ENCODE measurements at places on chromosomes 5 and 9.

- no peak for DNase-seq
These were observed 28.1 kb upstream of the PIK3R1 start for GRCh38 chr5:68187268-68188055.

DNA sequence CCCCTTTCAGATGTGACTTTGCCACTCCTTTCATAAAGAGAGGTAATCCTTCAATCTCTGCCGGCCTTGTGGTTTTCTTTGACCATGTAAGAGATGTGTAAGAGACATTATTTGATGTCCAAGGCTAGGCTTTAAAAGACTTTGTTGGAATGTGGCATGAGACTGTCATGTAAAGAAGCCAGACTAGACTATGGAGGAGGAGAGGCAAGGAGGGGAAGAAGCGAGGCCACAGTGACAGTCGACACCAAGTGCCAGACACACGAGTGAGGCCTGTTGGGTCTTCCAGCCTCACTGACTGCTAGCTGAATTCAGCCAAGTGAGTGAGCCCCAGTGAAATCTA is 1013.3 kb downstream of the MAT2B start:
- no peak for DNase-seq

DNA sequence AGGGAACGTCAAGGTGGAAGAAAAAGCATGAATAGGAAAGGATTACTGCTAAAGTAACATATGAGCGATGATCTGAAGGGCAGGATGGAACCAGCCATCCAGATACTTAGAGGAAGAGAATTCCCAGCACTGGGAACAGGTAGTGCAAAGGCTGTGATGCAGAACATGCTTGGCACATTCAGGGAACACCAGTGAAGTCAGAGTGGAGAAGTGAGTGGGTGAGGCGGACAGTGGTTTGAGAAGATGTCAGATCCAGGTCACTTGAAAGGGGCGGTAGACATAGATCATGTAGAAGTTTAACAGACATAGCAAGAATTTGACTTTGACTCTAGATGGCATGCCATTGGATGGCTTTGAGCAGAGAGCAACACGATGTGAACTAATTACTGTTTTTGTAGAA is 374.2 kb downstream of the PDE4D start:
- no peak for DNase-seq

GRCh38 chr5:143248822-143249579 is 154.5 kb downstream of the NR3C1 start:
- DNase-seq = no peak

DNA sequence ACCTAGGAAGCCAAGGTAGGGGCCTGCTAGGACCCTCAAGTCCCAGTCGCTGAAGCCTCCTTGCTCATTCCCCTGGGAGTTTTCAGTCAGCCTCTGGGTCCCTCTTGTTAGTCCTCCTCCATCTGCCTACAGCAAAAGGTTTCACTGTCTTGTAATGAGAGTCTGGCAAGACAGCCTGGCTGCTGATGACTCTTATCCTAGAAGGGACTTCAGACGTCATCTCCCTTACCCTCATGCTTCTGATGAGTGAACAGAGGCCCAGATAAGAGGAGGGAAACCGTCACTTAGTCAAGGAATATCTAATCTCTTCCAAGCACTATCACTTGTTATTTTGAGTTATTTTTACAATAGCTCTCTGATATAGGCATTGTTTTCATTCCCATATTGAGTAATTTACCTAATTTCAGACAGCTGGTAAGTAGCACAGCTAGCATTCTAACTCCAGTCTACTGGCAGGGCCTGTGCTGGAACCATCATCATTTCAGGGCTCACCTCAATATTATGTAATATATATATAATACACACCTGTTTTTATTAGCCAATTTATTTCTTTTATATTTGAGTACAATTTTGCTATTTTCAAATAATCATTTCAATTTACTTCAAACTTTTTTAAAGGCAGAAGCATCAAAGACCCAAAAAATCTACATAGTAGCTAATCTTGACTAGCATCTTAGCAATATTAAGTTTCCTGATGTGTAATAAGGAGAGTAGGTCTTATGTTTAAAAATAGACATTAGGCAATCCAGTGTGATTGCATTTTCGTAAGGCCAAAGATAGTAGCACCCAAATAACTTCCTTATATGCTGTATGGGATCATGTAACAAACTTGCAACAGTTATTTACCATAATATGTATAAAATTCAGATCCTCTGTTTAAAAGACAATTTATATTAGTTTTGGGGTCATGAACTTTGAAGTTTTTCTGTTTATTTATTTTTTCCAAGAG is 7.9 kb downstream of the CMYA5 start:
- peak; percentile 89 for DNase-seq

DNA sequence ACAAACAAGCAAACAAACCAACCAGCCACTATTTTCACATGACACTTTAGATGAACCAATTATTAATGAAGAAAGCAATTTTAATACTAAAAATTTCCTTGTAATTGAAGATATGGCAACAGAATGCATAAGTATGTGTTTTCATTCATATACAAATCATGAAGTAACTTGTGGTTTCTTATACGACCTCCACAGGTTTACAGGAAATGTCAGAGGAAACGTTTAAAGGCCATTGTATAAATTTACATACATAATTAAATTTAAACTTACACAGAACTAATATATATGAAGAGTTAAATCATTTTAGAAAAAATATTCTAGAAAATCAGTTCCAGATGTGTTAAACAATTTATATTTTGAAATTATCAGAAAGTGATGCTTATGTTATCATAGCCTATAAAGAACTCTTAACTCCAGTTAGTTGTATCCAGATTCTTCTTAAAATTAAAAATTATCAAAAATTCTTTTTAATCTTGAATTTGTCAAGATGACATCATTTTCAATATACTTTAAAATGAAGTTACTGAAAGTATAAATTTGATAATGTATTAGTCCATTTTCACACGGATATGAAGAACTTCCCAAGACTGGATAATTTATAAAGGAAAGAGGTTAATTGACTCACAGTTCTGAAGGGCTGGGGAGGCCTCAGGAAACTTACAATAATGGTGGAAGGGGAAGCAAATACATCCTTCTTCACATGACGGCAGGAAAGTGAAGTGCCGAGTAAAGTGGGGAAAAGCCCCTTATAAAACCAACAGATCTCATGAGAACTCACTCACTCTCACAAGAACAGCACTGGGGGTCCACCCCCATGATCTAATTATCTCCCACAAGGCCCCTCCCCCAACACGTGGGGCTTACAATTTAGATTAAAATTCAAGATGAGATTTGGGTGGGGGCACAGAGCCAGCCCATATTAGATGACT is 192.0 kb downstream of the PIK3R1 start:
- DNase-seq = no peak

- DNase-seq = peak; percentile 96
These were observed 97.9 kb downstream of the SV2C start for GRCh38 chr5:76180814-76181805.

DNA sequence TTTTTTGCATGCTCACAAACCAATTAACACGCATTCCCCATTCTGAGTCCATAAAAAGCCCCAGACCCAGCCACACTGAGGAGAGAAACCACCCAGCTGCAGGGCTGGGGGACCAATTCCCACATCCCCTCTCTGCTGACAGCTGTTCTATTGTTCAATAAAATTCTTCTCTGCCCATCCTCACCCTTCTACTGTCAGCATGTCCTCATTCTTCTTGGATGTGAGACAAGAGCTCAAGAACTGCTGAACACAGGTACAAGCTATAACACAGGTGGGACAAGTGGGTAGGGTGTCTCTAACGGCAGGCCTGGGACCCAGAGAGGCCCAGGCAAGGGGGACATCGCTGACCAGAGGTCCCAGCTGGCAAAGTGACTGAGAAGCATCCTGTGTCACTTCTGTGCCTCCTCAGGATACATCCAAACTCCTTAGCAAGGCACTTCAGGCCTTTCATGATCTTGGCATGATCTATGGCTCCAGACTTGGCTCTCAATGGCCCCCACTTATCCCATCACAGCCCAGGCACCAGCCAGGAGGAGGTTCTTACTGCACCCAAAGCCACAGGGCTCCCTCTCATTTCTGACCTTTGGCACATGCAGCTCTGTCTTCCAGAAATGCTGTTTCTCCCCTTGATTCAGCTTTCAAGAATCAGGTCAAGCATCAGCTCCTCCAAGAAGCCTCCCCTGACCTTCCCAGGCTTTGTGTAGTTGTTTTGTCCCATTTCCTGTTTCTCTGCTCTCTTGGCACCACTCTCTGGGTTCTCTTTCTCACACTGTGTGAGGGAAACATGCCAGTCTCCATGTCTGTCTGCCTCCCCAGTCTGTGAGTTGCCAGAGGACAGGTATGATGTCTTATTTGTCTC is 7.3 kb upstream of the ALDH1B1 start:
- no peak for DNase-seq

- DNase-seq = no peak
These were observed 58.1 kb downstream of the STARD4 start for GRCh38 chr5:111454198-111454622.

GRCh38 chr9:84123648-84124406 is 143.2 kb downstream of the RMI1 start:
- no peak for DNase-seq

DNA sequence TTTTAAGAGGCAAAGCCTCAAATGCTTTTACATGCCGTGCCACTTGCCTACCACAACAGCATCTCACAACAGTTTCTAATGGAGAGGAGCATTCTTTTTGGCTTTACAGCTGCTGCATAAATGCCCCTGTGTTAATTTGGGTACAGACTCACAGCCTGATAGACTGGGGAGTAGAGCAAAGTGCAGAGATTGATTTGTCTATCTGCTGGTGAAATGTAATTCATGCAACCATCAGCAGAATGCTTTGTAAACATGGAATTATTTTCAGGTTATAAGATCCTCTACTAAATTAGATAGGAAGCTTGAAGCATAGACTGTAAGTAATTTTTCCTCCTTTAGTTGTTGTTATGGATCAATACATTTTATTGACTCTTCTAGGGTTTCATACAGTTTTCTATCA is 170.3 kb downstream of the CD180 start:
- DNase-seq = no peak
